WTC11 (cell line): ENCODE measurements at places on chromosomes 7 and 10.

DNA sequence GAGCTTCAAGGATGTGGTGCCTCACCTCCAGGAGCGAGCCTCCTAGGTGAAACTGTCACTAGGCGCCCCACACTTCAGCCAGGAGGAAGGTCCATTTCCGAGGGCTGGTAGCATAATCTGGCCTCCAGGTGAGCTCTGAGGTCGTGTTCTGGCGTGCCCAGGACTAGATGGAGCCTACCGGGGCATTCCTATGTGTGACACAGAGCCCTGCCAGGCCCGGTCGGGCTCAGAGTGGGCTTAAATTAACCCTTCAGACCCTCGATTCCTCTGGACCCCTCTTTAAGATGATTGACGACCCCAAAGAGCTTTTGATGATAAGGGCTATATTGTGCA is 233.1 kb downstream of the EBF3 start:
- DNase-seq, result no peak

DNA sequence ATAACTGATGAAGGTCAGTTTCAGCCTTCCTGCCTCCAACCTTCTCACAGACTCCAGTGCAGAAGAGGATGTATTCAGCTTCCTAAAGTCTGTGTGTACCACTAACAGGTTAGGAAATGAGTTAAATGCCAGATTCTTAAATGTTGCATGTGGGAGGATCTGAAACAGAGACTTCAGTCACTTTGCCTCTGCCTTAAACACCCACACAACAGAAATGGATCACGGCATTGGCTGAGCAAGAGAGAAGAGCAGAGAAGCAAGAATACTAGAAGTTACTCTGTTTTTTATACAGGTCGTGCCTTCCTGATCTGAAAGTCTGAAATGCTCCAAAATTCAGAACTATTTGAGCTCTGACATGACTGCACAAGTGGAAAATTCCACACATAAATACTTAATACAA is 98.9 kb upstream of the ARHGAP21 start:
- DNase-seq, result no peak

DNA sequence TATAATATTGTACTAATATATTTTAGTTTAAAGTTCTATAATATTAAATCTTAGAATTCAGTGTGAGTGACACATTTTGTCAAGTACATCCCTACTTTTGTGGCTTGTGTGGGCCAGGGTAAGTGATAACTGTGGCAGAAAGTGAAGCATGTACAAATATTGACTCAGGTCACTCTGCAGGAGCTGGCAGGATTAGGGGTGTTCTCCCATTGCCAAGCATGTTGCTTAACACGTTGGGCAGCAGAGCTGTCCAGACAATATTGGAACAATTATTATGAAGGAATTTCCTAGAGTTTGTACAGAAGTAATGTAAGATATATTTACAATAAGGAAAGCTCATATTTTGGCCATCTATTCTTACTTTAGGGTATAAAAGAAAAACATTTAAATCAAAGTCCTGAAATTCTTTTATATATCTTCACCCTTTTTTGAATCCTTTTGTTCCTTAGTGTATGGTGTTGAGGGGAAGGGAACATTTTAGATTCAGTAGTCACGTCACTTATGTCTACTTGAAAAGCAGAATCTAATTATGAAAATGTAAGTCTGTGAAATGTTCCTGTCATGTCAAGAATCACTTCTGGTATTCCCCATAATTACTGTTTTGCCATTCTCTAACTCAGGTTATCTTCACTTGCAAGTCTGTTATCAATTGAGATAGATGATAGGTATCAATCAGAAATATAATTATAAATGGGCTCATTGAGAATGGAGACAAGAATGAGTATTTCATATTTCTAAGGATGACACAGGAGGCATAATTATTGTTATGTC is 4.0 kb downstream of the HDAC9 start:
- no peak for DNase-seq

GRCh38 chr7:37247861-37248260 is 200.8 kb downstream of the ELMO1 start:
- DNase-seq, result peak; percentile 26

DNA sequence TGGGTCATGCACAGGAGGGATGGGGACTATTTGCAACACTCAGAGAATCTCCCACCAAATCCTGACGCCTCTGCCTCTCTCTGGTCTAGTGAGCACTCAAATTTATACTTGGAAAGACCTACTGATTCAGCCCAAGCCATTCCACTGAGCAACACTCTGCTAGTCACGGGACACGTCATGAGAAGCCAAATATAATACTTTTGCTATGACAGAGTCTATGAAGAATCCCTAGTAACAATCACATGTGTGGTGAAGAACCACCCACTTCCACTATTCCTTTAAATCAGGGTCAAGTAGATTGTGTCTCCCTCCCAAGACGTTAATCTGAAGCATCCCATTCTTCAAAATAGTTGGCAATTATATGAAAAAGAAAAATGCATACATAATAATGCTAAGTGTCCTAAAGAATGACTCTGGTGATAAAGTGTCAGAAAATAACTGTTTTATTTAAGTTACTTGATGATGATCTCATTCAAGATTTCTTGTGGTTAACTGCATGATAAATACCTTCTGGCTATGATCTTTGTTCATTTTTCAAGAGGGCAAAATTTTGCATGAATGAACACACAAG is 28.5 kb downstream of the CHCHD3 start:
- DNase-seq, result no peak

- DNase-seq, result no peak
Measured at GRCh38 chr7:158469396-158470051, 118.1 kb downstream of the PTPRN2 start.

GRCh38 chr7:141460781-141461715 is 90.2 kb upstream of the AGK start:
- no peak for DNase-seq

- no peak for DNase-seq
Measured at GRCh38 chr7:90618876-90619275, 22.8 kb downstream of the CDK14 start.

DNA sequence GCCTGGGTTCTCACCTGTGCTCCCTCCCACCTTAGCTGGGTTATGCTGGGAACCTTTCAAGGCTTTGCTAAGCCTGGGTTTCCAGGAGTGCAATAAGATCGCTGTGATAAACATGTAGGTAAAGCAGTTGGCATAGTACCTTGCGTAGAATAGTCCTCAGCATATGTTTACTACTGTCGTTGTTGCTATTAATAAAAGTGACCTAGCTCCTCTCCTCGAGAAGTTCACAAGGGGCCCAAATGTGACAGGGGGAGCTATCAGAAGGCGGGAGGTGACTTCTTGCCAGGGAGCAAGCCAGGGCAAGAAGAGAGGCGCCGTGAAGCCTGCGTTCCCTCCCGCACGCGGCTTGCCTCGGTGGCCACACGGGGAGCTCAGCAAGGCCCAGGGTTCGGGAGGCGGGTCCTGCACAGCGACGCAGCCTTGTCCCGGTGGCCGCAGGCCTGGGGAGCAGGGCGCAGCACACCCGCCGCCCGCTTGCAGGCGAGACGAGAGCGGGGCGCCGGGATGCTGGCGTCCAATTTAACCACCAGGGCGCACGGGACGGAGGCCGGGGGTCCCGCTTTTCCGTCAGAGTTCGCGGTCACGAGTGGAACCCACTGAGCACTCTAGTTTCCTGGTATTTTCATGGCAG is 106.2 kb downstream of the SNX10 start:
- DNase-seq, result peak; percentile 61

GRCh38 chr10:97915346-97916131 is 65.9 kb downstream of the GOLGA7B start:
- no peak for DNase-seq

DNA sequence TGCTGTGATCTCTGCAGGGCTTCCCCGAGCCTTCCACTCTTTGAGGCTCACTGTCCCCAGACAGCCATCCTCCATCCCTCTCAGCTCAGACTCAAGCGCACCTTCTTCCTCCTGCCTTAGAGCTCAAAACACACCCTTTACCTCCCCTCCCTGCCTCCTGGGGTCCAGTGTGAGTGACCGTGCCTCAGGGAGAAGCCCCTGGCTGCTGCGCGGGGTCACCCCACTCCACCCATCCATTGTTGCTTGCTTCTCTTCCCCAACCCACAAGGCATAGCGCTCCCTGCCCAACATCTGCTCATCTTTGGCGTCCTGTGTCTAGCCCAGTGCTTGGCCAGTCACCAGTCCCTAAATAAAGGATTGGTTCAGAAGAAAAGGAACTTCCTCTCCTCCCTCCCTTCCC is 170.3 kb downstream of the TCERG1L start:
- DNase-seq, result no peak

DNA sequence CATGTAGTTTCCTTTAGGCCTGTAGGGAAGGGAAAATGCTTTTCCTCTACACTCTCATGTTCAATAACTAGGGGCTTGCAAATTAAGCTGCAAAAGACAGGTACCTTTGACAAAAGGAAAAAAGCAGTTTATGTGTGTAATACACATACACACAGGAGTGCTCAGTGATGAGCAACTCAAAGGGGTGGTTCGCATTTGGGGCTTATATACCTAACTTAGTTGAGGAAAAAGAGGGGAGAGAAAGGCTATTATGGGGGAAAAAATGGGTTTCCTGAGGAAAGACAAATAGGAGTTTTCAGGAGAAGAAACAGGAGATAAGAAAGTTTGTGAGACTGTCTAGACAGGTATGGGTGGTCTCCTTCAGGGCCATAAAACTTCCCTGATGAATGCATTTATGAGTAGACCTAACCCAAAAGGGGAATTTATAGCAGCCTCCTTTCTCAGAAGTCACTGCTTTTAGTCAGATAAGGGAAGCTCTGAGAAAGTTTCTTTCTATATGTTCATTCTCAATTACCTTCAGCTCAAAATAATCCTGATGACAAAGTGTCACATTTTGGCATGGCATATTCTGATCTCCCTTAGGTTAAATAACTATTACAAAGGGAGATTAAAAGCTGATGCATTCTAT is 55.2 kb upstream of the EZH2 start:
- no peak for DNase-seq

DNA sequence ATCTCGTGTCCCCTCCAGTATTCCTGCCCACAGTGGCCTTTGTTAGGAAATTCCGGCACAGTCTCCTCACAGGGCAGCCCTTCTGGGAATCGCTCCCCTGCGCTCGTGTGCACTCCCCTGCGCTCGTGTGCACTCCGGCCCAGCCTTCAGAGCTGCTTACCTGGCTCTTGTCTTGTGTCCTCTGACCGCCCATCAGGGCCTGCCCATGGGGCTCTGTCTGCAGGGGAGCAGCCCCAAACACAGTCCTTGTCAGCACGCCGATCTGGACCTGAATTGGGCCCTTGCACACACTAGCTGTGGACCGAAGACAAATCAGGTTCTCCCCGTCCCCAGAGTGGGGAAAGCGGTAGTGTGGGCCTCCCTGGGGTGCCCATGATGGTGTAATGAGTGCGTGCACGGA is 179.4 kb downstream of the CUX1 start:
- DNase-seq, result no peak

DNA sequence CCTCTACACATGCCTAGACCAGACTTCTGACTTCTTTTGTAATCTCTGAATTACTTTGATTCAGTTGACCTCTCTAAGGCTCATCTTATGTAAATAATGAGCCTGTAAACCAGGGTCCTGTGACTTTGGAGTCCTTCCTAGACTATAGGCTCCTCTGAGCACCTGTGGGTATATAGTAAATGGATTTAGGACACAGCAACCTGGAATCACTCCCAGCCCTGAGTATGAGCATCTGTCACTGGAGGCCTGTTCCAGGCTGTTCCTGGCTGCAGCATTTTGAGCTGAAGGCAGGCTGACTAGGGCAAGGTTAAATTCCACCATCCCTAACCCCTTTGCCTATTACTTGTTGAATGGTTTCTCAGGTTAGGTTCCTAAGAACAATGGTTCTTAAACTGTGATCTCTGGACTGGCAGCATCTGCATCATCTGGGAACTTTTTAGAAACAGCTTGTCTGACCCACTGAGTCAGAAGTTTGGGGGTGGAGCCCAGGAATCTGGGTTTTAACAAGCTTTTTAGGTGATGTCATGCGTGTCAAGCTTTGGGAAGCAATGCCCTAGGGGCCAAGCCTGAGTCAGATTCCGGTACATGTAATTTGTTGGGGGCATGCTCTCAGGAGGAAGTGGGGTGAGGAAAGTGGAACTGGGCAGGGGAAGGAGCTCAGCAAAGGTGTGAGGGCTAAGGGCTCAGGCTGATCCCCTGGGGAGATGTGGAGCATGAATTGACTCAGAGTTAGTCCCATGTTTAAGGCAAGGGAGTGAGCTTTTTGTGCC is 28.2 kb downstream of the MINDY4 start:
- DNase-seq, result no peak

- DNase-seq, result no peak
Measured at GRCh38 chr10:13475124-13475523, 53.7 kb downstream of the BEND7 start.

- DNase-seq, result no peak
Measured at GRCh38 chr7:46835556-46835955, 746.4 kb downstream of the TNS3 start.

DNA sequence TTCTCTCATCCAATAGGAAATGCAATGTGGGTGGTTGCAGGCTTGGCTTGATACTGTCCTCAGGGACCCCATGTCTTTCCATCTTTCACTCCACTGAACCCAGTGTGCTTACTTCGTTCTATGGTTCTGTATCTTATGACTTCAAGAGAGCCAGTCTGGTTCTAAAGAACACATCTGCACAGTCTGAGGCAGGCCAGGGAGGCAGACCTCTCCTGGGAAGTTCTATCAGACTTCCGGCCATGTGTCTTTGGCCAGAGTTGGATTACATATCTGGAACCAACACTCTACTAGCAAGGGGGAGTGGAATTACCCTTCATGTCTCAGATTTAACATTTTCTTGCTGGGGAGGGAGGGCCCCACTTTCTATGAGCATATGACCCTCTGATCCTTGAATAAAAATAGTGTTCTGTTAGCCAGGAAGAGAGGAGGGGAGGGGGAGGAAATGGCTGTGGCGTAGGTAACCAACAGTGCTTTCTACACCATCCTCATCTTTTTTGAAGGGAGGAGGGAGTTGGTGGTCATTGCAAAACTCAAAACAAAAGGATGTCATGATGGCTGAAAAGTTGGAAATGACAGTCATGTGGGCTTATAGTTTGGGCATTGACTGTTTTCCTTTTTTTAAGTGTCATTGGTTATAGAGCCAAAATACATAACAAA is 370.2 kb downstream of the GATA3 start:
- DNase-seq, result no peak

GRCh38 chr7:14503623-14504022 is 398.9 kb downstream of the DGKB start:
- DNase-seq, result no peak

DNA sequence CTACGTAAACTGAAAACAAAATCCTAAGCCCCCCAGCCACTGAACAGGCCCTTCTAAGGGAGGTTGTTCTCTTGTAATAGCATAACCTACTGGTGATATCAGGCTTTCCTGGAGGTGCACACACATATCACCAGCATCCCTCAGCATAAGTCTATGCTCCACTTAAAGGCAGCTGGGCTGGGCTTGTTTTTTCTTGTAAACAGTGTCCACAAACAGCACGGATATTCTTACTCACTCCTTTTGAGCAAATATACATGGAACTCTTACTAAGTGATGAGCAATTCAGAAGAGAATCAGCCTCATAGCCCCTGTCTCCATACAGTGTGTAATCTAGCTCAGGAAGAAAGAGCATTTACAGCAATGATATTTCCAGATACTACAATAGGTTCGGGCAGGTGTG is 2.4 kb downstream of the LRIT1 start:
- DNase-seq, result no peak

- no peak for DNase-seq
Measured at GRCh38 chr7:105060437-105060836, 46.4 kb downstream of the KMT2E start.

- DNase-seq, result no peak
Measured at GRCh38 chr7:30694774-30695721, 12.8 kb upstream of the CRHR2 start.

GRCh38 chr10:19451937-19452336 is 364.3 kb upstream of the PLXDC2 start:
- no peak for DNase-seq
